ENCODE measurements at places on chromosomes 16 and 17.

- no peak for DNase-seq
These were observed 53.0 kb upstream of the MNT start for GRCh38 chr17:2453866-2454265.

DNA sequence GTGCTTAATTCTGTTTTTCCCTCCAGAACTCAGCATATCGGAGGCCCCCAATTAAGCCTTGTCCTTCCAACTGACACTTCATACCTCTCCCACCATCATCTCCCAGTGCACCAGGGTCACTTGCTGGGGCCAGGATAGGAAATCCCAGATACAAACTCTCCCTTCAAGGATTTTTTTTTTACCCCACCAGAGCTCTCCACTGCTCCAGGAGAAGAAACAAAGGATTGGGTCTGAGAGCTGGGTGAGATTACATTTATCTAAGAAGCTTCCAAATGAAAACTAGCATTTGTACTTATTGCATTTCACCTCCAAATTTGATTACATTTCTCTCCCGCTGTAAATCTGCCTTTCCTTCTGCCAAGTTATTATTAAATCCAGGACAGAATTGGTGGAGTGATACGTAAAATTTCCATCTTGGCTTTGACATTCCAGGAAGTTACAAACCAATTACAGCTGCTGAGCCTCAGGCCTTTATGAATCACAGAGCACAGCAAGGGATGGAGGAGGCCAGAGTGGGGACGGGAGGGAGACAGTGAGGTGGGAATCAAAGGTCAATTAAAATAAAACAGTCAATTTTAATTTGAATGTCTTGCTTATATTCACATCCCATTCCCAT is 123.5 kb downstream of the USP31 start:
- no peak for DNase-seq

DNA sequence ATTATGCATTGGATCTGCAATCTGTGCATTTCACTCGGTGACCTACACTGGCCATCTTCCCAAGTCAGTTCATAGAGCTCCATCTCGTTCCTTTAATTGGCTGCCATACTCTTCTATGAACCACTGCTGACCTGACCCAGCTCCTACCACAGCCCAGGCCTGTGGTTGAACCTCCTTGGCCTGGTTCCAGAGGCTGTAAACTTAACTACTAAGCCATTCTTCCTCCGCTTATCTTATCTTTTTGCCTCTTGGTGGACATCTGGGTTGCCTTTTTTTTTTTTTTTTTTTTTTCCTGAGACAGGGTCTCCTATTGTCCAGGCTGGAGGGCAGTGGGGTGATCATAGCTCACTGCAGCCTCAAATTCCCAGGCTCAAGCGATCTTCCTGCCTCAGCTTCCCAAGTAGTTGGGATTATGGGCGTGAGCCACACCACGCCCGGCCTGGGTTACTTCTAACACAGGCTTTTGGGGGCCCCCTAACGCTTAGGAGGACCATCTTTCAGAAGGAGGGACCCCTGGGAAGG is 18.3 kb downstream of the COQ7 start:
- no peak for DNase-seq

DNA sequence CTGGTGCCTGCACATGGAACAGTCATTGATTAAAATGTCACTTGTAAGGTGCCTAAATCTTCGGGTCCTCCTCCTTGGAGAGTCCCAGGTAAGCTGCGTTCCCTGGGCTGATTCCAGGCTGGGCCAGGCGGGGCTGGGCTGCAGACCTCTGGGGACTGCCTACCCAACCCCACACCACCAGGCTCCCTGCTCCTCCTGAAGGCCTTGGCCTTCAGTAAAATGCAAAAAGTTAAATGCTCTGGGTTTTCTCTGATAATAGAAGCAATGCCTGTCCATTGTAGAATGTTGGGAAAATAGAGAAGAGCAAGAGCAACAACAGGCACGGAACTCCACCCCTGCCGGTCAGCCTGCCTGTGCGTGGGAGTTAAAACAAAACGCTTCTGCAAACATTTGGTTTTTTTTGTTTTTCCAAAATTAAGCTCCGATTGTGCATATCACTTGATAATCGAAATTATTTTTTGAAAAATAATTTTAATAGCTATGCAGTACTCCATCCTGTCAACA is 363.9 kb downstream of the SEC14L1 start:
- no peak for DNase-seq

DNA sequence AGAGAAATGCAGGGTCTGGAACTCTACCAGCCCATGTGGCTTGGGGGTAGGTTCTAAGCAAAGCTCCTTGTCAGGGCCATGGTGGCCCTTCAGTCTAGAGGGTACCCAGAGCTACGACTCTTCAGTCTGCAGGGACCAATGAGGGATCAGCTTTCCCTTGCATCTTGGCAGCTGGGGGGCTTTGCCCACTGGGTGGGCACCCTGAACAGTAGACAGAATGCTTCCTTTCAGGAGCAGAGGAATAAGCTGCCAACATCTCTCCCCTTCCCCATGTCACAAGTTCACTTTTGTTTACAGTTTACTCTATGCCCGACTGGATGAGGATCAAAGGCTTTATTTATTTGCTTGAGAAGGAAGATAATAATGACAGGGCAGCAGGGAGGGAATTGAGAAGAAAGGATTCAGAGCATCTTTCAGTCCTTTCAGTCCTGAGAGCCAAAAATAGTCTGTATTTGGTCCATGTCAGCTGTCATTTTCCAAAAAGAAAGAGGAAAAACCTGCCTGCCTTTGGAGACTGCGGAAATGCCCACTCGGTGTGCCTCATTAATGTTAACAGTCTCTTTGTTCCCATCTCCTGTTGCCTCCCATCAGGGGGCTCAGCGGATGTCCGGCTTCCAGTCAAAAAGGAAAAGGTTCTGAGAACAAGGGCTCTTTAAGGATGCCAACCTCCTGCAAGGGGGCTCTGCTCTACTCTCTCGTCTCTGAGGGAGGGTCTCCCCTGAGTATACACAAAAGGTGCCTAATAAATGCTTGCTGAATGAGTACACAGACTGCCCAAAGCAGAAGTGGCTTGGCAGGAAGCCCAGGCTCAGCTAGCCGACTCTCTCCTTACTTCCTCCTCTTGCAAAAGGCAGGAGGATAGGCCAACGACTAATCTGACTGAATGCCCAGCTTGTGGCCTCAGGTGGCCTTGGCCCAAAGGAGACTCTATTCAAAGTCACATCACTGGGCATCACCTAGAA is 17.1 kb downstream of the TRAF4 start:
- no peak for DNase-seq

DNA sequence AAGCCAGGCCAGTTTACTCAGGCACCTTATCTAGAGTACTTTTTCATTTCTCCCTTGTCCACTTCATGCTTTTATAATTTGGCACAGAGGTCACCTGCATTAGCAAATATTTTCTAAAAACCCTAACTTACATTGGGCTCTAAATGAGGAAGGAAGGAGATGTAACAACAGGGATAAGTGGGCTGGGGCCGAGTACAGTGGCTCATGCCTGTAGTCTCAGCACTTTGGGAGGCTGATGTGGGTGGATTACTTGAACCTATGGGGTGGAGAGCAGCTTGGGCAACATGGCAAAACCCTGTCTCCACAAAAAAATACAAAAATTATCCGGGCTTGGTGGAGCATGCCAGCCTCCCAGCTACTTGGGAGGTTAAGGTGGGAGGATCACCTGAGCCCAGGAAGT is 55.9 kb downstream of the TMEM100 start:
- DNase-seq: no peak

GRCh38 chr16:59198487-59198886 is 464.4 kb upstream of the GOT2 start:
- DNase-seq: no peak

DNA sequence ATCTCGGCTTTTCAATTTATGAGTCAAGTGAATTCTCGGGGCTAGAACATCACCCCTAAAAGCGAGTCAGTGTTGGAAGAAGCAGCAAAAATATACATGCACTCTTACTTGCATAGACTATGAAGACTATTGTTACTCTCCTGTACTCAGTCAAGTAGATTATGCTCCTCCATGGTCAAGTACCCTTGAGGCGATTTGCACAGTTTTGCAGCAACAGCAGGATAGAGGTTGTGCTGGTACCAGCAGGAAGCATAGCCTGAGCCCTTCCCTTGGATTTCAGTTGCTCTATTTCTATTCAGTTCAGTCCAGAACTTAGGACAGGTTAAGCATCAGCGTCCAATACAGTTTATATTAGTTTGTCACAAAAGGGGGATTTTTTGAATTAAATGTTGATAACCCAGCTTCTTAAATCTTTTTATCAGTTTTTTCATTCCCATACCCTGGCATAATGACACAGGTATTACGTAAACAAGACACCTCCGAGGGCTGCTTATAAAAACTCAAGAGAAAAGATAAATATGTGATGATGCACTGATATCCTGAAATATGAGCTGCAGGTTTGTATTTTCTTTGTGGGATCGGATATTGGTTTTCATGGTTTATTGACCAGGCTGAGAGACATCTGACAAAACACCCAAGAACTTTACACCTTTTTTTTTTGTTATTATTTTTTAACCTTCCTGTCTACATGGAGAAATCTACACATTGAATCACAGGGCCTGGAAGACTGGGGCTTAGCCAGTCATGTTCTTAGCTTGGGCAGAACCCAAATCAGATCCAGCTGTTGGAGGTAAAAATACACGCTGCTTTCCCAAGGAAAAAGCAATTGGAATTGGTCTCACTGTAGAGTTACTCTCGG is 144.1 kb downstream of the PITPNC1 start:
- no peak for DNase-seq

- no peak for DNase-seq
These were observed 4.6 kb upstream of the GAN start for GRCh38 chr16:81310045-81310644.

GRCh38 chr16:49780433-49780832 is 75.5 kb downstream of the ZNF423 start:
- DNase-seq: no peak

DNA sequence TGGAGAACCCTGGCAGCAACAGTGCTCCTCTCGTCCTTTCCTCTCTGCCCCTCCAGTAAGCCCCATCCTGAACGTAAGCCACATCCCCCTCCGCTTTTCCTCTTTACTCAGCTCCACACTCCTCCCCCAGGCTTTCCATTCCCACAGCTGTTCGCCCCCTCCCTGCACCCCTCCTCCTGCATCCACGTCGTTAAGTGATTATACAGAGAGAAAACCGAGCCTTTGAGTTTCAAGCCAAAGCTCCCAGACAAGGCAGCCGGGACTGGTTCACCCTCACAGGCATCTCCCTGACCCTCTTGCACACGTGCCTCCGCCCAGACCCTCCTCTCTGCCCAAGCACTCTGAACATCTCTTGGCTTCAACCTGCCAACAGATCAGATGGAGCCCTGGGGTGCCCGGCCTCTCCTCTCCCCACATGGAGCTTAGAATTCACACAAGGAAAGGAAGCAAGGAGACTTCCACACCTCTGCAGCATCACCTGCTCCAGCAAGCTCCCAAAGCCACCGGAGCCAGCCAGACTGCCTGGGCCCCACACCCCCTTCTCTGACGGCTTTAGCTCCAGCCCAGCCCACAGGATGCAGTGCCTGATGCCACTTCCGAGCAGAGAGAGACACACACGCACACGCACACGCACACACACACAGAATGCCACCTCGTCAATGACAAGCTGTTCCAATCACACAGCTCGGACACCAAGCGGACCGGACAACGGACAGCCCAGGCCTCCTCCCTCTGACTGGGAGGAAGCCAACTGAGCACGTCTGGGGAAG is 99.9 kb upstream of the CCL2 start:
- DNase-seq: no peak

- DNase-seq: no peak
These were observed 47.7 kb upstream of the ZNF750 start for GRCh38 chr17:82887255-82888164.

- DNase-seq: no peak
These were observed 20.5 kb downstream of the CDIP1 start for GRCh38 chr16:4517812-4518680.

DNA sequence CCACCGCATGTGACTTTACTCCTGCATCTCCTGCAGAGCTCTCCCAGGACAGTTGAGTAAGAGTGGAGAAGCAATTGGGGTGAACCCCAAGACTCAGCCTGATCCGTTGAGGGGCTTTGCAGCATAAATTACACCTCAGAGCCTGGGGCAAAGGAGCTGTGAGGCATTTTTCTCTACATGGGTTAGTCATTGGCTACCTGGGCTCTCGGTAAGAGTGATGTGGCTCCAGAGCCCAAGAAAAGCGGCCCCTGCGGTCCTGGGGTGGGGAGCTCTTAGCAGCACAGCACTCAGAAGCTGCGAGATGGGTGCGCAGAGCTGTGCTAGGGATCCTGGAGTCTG is 40.4 kb upstream of the C16orf78 start:
- DNase-seq: no peak

GRCh38 chr16:49664221-49665215 is 191.4 kb downstream of the ZNF423 start:
- DNase-seq: no peak

DNA sequence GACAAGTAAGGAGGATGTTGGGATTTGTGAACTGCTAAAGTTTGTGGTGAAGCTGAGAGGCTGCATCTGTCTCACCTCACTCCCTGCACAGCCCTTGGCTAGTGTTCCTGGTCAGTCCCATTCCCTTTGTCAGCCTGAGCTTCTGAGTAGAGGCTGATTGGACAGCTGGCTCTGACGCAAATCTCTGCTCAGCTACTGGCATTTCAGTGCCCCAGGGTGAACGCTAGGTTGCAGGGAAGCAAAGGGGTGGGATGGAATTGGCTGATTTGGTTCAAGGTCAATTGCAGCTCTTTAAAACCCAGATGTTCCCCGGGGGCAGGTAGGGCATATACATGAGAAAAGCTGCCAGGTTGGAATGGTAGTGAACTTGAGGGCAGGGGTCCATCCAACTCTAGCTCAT is 23.1 kb upstream of the CNOT1 start:
- no peak for DNase-seq

- DNase-seq: no peak
These were observed at the start of gene NOG for GRCh38 chr17:56593646-56594319. Gene NOG, plus strand, starts transcription at chr17:56593699. Its CDS starts 525 bp downstream, at chr17:56594224.

DNA sequence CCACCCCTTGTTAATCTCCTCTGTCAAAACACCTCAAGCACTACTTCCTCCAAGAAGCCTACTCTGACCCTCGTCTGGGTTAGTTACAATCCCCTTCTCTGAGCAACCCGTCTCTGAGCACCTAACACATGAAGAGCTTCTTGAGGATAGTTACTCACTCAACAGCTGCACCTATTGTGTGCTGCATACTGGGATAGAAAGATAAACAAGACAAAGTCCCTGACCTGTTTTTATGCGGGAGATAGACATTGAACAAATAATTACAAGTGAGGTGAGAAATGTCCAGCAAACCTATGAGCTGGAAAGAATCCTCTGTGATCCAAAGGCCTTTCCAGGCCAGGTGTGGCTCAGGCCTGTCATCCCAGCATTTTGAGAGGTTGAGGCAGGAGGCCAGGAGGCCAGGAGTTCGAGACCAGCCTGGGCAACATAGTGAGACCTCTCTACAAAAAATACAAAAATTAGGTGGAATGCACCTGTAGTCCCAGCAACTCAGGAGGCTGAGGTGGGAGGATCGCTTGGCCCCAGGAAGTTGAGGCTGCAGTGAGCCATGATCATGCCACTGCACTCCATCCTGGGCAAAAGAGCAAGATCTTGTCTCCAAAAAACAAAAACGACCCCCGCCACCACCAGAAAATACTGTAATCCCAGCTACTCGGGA is 5.5 kb upstream of the ZNF771 start:
- no peak for DNase-seq

GRCh38 chr17:77118251-77118928 is 22.4 kb upstream of the SEC14L1 start:
- no peak for DNase-seq

GRCh38 chr16:24037335-24037734 is 201.6 kb downstream of the PRKCB start:
- no peak for DNase-seq

GRCh38 chr16:89297156-89297874 is 79.8 kb downstream of the ZNF778 start:
- DNase-seq: no peak

All from activated CD8-positive, alpha-beta memory T cell treated with anti-CD3 and anti-CD28 coated beads for 1 hour (primary cell).